ENCODE measurements at places on chromosomes 6 and 20. TPM values are rescaled to one million over a fixed set of nuclear protein-coding genes. Genes with fewer than 3 reads are reported as not detected.

The SLC12A5 gene
- total RNA-seq, result not detected

DNA sequence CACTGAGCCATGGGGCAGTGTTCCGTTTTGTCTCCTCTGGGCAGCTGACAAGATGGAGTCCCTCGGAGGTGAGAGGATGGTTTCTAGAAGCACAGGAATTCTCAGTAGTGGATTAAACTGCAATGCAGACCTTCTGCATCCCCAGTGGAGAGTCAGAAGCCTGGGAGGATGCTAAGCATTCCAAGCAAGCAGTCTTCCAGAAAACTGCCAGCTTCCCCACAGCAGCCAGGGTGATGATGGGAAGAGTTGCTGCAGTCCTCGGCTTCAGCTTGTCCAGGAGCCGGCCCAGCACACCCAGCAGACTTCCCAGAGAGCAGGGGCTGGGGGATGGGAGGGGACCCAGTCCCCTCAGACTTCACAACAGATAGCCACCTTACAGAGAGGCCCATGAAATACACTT is 163.6 kb downstream of the LY86 start:
- H3K27me3 ChIP-seq, result no peaks in the 10 kb centered on the region
- H3K36me3 ChIP-seq, result no peaks in the 10 kb centered on the region
- peaks cover 43% of the 10 kb centered on the region for H3K4me1 ChIP-seq
- no peak overlapping the region for H3K27ac ChIP-seq
- DNase-seq, result no peak
- H3K4me3 ChIP-seq, result no peak overlapping the region

The ADTRP gene
- 0.24 TPM for total RNA-seq

The SYNGAP1 gene
- 8.5 TPM for total RNA-seq

The OR2B3 gene
- not detected for total RNA-seq

DNA sequence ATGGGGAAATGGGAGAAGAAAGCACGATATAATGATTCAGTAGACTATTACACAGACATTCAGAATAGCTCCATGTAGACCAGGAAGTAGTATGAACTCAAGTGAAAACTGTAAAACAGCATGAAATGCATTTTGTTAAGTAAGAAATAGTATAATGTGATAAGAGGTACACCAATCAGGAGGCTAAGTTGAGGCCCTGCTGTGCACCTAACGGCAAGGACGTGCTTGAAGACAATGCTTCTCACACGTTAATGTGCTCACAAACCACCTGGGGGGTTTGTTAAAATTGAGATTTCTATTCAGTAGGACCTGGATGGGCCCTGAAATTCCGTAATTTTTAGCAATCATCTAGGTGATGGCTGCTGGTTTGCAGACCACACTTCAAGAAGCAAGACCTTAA is 178.9 kb upstream of the SULF2 start:
- peaks cover 5% of the 10 kb centered on the region for H3K27me3 ChIP-seq
- no peak for DNase-seq
- H3K4me1 ChIP-seq, result no peaks in the 10 kb centered on the region
- H3K27ac ChIP-seq, result no peak overlapping the region
- no peak overlapping the region for H3K4me3 ChIP-seq

The ME1 gene
- 13.2 TPM for total RNA-seq

- H3K27ac ChIP-seq, result no peak overlapping the region
- H3K27me3 ChIP-seq, result no peaks in the 10 kb centered on the region
- no peak overlapping the region for H3K4me3 ChIP-seq
- H3K4me1 ChIP-seq, result no peaks in the 10 kb centered on the region
- no peaks in the 10 kb centered on the region for H3K36me3 ChIP-seq
Observed at GRCh38 chr6:39173270-39173669, 56.0 kb downstream of the KCNK5 start.

All from heart right ventricle (tissue), 16 donors.